Activated T-cell treated with anti-CD3 and anti-CD28 coated beads for 48 hours (primary cell): ENCODE measurements at places on chromosomes 1 and 21.

- DNase-seq: no peak
Measured at GRCh38 chr1:244914761-244915160, 50.4 kb upstream of the HNRNPU start.

- no peak for DNase-seq
Measured at GRCh38 chr1:212754680-212755079, 36.9 kb downstream of the NSL1 start.

- no peak for DNase-seq
Measured at GRCh38 chr1:19381261-19381660, 69.1 kb downstream of the SLC66A1 start.

- no peak for DNase-seq
Measured at GRCh38 chr1:114725230-114725629, 8.7 kb upstream of the NRAS start.

- no peak for DNase-seq
Measured at GRCh38 chr1:244861683-244862082, 2.7 kb downstream of the HNRNPU start.

DNA sequence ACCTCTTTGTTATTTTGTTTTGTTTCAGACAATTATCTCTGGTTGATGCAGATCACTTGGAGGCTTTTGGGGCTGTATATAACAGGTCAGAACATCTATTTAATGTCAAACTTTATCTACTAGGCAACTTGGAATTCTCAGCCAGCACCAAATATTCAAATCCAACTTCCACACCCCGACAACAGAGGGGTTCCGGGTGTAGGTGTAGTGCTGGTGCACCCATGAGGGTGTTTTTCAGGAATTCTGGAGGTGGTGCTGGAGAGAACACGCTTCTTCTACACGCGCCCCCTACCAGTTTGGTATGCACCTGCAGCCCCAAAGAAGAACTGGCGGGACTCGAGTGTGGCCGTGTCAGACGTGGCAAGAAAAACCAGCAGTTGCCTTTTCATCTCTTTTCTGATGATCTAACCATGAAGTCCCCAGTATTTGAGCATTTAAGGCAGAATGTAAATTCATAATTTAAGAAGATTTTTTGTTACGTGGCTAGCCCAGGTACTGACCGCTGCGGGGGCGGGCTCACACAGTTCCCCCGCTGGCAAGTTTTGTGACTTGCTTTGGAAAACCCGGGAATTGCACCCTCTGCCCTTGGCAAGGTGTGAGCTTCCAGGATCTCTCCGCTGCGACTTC is 462 bp upstream of the TLCD4 start:
- DNase-seq: peak; percentile 23

GRCh38 chr1:18941221-18942141 is 15.0 kb downstream of the IFFO2 start:
- DNase-seq: no peak

DNA sequence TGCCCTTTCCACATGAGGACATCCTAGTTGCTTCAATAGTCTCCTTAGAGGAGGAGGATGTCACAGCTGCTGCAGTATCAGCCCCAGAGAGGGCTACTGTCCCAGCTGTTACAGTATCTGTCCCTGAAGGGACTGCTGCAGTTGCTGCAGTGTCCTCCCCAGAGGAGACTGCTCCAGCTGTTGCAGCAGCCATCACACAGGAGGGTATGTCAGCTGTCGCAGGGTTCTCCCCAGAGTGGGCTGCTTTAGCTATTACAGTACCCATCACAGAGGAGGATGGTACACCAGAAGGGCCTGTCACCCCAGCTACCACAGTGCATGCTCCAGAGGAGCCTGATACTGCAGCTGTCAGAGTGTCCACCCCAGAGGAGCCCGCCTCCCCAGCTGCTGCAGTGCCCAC is 78.5 kb upstream of the BMP8A start:
- DNase-seq: no peak

GRCh38 chr1:48228156-48228555 is 5.6 kb downstream of the SLC5A9 start:
- DNase-seq: no peak

DNA sequence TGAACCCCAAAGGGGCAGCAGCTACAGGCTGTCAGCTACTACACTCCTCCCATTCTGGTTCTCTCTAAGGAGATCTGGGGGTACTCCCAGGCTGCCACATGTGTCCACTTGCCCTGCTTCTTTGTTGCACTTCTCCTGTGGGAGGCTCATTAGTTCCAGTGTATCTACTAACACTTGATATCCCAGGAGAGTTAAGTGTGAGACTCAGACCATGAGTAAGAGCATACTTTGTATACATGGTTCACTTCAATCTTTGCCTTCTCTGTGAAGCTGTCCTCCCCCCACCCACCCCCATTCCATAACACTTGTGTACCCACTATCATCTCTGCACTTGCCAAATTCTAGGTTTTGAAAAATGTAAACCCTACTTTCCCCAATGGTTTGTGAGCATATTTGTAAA is 34.9 kb upstream of the GADD45A start:
- DNase-seq: no peak

GRCh38 chr1:202551683-202552082 is 158.6 kb downstream of the SYT2 start:
- no peak for DNase-seq

DNA sequence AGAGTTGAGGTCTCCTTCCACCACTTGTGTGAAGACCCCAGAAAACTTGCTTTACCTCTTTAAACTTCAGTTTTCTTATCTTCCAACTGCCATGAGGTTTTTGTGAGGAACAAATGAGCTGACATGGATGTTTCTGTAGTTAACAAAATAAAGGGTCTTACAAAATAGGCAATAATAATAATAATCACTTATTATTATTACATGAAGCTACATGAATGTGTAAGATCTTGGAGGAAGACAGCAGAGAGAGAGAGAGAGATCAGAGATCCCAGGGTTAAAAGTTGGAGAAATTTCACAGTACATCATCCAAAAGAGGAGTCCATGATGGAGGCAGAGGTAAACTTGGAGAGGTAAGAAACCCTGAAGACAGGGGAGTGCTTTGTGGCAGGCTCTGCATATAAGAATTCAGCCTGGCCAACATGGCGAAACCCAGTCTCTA is 10.7 kb downstream of the RCC1 start:
- no peak for DNase-seq

GRCh38 chr1:211928290-211928801 is 97.8 kb upstream of the LPGAT1 start:
- DNase-seq: no peak

GRCh38 chr1:207897188-207897587 is 13.7 kb downstream of the CD34 start:
- no peak for DNase-seq

DNA sequence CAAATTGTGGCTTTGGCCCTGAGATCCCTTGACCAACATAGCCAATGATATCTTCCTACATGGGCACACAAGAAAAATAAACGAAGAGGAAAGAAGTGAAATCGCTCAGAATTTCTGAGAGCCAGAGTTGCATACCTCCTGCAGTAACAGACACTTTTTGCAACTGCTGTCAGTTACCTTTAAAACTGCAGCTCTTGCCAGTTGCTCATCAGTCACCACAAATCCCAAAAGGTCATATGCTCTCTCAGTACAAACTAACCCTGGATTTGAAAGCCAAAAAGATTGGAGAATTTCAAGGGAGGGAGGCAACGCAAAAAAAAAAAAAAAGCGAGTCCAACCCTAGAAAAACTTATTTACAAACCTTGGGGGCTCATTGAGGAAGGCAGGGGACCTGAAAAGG is 47.2 kb upstream of the DNAH14 start:
- DNase-seq: no peak

GRCh38 chr1:168892931-168893330 is 163.9 kb upstream of the DPT start:
- DNase-seq: no peak

DNA sequence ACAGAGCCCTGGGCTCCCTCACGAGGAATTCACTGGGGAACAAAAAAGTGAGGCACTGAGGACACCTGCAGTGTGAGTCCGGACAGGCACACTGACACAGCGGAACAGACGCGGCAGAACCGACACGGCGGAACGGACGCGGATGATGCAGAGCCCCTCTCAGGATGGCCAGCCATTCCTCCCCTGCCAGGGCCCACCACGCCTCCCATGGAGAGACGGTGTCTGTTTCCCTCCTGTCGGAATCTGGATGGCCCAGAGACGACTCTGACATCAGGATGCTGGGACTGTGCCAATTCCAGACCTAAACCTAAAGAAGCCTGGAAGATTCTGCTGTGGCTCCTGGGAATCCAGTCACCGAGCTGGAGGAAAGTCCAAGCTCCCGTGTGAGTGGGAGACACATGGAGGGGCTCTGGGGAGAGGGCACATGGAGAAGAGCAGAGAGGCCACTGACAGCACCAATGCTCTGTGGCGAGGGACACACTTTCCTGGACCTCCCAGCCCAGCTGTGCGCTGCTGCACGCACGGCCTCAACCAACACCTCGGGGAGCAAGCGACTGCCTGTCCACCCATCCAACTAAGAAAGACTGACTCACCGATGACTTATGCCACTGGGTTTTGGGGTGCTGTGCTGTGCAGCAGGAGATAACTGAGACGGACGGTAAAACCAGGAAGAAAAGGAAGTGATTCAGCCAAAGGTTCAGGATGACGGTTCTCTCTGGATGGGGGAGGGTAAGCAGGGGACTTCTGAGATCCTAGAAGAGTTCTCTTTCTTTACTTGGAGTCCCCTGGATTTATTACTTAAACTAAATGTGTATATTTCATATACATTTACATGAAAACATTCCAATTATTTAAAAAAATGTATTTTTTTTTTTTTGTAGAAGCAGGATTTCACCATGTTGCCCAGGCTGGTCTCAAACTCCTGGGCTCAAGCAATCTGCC is 23.3 kb downstream of the ZBTB17 start:
- peak; percentile 49 for DNase-seq

DNA sequence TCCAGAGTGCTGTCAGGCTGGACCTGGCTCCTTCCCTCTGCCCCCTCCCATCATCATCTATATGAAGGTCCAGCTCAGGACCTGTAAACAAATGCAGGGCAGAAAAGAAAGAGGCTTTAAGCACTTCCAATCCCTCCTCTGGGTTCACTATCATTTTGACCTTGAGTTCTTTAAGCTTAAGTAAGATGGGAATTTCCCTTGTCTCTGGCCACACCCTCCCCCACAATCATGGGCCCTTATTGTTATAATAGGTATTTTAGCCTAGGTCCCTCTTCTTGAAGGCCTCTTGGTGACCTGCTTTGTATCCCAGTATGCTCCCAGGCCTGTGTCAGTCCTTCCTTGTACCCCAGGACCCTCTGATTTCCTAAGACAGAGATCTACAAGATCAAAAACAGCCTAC is 45.1 kb upstream of the EPS15 start:
- DNase-seq: no peak

DNA sequence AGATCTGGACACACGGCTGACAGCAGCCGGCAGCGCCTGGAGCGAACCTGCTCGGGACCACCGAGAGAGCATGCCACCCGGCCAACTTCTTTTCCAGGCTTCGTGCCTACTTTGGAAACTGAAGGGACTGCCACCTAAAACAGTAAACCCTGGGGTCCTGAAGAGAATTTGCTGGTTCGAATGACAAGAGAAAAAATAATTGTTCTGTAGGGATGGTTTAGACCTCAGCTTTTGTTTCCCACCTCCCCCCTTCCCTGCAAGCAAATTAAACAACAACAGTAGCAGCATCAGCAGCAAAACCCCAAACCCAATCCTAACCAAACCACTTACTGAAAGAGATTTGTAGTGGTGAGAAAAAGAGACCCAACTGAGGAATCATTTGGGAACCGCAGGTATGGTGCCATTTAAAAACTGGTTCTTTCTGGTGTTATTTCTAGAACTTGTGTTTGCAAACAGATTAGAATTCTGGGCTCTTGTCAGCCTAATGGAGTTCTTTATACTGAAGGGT is 105.6 kb downstream of the LEPR start:
- DNase-seq: no peak
